Sigmoid colon (tissue), 7 donors: ENCODE measurements at places on chromosomes 1 and 21. TPM values are rescaled to one million over a fixed set of nuclear protein-coding genes. Genes with fewer than 3 reads are reported as not detected.

DNA sequence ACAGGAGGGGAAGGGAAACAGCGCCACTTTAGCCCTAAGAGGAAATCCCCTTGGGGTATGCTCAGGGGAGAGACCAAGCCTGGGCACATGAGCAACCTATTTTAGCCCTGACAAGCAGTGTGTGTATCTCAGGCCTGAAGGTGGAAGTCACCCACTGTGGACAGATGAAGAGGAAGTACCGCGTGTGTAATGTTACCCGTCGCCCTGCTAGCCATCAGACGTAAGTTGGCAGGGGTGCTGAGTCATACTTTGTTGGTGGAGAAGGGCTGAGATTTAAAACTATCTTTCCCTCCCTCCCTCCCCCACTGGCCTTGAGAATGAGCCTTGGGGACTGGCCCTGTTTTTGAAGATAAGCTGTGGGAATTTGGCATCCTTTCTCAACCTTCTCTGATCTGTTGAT is 11.2 kb downstream of the AGO1 start:
- no peak for DNase-seq

Gene OR4F29
- not detected for total RNA-seq

Gene DISP1
- 20.9 TPM for total RNA-seq

DNA sequence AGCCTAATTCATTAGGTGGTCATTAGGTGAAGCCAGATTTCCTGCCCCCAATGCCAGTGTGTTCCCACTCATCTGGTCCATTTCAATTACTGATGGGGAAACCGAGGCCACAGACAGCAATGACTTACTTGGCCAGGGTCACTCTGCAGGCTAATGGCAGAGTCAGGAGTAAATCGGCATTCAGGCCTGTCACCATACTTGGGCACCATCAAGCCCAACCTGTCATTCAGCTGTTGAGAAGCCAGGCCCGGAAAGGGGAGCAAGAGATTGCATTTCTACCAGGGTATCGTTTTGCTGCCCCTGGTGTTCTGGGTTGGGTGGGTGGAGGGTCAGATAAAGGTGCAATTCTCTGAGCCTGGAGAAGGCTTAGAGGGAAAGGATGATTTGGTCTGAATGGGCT is 8.0 kb upstream of the TMEM61 start:
- DNase-seq: no peak

- DNase-seq: no peak
Observed at GRCh38 chr21:44303490-44303981, 3.7 kb downstream of the PFKL start.

DNA sequence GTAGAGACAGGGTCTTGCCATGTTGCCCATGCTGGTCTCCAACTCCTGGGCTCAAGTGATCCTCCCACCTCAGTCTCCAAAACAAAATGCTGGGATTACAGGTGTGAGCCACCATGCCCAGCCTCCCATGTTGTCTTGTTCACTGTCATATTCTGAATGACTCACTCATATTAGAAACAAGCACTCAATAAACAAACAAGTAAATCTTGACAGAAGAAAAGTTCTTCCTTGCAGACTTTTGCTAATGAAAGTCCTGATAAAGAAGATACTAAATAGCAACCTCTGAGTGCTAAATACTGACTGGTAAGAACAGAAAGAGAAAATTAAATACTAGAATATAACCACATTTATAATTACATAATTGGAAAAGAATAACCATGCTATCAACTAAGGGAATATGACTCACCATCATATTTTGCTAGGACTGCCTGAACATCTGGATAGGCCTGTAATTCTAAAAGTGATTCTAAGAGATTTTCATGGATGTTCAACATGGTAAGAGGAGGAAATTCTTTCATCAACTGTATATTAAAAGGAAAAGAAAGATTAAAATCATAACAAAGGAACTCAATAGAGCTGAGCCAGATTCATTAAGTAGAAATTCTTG is 37.3 kb downstream of the ST7L start:
- DNase-seq: no peak

DNA sequence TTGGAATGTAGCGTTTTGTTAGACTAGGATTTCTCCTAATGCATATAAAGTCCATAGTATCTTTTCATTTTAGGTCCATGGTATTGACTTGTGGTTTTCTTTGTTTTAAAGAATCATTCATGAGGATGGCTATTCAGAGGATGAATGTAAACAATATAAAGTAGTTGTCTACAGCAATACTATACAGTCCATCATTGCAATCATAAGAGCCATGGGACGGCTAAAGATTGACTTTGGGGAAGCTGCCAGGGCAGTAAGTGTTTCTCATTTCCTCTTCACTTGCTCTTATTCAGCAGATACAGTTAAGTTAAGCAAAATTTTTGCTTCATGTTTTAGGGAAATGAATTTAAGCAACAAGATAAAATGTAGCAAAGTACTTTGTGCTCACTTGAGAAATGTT is 25.4 kb downstream of the GNAI3 start:
- DNase-seq: no peak

GRCh38 chr1:38834221-38834782 is 25.3 kb downstream of the RRAGC start:
- no peak for DNase-seq

- no peak for DNase-seq
Observed at GRCh38 chr1:161200421-161200991, 1.7 kb upstream of the ADAMTS4 start.

Gene TMEM51
- 20.7 TPM for total RNA-seq

GRCh38 chr1:7942214-7942921 is 1.7 kb upstream of the TNFRSF9 start:
- peak; percentile 81 for DNase-seq

- DNase-seq: no peak
Observed at GRCh38 chr1:203178821-203179666, 3.4 kb upstream of the MYBPH start.

- no peak for DNase-seq
Observed at GRCh38 chr1:55970526-55971110, 608.7 kb downstream of the PLPP3 start.

Gene SELL
- 0.55 TPM for total RNA-seq

GRCh38 chr1:39082010-39082799 is 56.1 kb downstream of the NDUFS5 start:
- DNase-seq: no peak

DNA sequence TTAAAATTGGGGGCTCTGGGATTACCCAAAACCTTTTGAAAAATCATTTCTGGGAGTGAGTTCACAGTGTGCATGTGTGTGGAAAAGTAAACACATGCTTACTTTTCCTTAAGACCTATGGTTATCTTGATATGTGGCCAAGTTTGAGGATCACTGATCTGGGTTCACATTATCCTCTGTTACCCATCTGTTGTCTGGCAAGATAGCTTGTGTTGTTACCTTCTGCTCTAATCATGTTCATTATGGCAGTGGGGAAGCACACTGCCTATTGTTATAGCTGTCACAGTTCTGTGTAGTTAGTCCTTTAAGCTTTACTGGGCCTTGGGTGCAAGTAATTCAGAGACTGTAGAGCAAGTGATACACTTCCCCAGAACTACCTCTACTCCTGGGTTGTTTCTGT is 5.0 kb downstream of the CTBS start:
- DNase-seq: no peak

GRCh38 chr1:62870148-62870547 is 86.2 kb downstream of the ATG4C start:
- no peak for DNase-seq

DNA sequence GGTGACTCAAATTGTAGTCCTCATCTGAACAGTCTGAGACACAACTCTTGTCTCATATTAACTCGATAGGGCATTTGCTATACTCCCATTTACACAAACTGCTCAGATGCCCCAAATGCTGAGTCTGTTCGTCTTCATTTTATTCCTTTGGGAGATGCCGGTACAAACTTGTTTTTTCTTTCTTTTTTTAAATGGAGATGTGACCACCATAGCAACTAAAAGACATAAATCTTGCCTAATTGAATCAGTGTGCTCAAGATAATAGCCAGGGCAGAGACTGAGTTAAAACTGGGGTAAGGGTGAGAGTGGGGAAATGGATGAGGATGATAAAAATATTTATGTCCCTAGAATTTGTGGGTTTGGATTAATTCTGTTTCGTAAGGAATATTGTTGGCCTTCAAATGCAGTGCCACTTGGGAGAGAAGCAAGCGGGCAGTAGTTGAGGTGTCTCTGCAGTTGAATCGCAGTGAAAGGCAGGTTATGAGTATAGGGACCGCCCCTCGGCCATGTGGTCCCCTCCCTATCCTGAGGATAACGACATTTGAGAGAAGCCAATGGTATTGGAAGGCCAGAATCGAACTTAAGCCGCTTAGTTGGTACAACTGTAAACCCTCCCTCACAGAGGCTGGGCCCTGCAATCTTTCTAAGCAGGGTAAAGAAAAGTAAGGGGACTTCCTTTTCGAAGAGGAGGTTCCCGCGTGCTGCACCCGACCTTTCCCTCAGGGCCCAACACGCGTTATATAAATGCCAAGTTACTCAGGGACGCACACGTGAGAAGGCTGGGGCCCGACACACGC is 859 bp upstream of the LRRC8B start:
- no peak for DNase-seq

- peak; percentile 65 for DNase-seq
Observed at GRCh38 chr1:207752456-207752998, 673 bp downstream of the CD46 start.

DNA sequence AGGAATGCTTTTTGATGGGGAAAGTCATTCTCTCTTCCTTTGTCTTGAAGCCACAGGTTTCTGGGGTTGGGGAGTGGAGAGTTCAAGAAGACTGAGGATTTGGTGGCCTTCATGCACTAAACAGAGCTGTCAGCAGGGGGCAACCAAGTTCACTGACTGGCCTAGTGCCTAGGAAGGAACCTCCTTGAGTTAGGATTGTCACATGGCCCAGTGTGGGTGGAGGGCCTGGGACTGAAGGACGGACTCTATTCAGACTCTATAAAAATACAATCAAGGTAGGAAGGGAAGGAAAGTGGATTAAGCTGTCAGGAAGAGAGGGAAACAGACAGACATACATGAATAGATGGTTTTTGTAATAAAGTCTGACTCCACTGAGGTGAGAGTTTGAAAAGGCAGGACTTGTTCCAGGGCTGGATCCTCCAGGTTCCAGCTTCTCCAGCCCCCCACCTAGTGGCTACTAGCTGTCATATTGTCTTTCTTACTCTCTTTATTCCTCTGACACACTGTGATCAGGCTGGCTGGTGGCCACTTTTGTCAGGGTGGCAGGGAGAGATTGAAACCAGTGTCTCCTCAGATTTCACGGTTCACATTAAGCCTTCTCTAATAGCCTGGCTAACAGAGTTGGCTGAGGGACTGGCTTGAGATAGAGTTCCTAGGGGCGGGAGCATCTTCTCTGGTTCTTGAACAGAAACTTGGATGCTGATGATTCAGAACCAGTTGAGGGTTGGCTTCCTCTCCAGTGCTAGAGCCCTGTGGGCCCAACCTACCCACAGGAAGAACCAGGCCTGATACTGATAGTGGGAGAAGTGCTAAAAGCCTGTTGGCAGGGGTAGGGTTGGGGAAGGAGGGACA is 4.1 kb upstream of the SH3BGRL3 start:
- DNase-seq: peak; percentile 92

GRCh38 chr1:21320410-21321108 is 30.3 kb upstream of the ECE1 start:
- DNase-seq: peak; percentile 65

Gene DYNLT5
- 0.83 TPM for total RNA-seq

GRCh38 chr1:167746988-167747655 is 25.3 kb downstream of the MPZL1 start:
- DNase-seq: no peak

DNA sequence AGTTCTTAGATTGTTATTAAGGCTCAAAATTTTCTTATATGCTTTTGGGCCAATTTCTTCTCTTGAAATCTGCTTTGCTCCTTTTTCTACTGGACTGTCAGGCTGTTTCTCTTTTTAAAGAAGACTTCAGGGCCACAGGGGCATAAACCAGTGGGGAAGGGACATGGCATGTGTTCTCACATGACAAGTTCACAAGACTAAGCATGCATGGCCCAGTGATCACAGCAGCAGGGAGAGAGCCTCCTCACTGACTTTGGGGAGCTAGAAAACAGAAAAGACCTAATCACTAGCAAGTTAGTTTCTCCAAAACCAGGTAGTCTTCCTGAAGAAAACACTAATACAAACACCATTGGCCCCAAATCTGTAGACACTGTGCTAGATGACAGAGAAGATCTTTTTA is 64.8 kb downstream of the RAB3GAP2 start:
- no peak for DNase-seq

DNA sequence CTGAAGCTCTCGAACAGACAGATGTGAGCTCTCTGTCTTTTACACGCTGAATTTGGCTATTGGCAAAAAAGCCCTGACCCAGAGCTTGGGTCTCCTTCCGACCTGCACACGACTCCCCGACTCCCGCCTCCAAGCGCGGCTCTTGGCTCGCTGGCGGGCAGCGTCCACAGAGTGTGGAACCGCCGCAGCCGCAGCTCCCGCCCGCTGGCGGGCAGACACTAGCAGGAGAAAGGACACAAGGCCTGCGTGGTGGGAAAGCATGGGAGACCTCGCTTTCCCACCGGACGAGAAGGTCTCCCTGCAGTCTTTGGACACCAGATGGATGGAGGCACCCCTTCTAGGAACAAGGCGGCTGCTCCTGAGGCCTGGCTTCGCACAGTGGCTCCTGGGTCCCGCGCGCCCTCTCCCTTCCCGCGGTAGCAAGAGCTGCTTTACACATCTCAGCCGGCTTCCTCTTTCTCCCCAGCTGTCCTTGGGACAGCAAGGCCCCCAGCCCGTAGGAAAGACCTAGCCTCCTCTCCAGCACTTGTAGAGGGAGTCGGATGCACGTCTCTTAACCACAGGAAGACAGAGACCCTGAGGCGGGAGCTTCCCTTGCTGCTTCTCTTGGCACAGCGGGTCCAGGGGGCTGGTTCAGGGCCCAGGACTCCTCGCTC is 92.1 kb downstream of the PRKAB2 start:
- DNase-seq: no peak

Gene PFKL
- 38.0 TPM for total RNA-seq

DNA sequence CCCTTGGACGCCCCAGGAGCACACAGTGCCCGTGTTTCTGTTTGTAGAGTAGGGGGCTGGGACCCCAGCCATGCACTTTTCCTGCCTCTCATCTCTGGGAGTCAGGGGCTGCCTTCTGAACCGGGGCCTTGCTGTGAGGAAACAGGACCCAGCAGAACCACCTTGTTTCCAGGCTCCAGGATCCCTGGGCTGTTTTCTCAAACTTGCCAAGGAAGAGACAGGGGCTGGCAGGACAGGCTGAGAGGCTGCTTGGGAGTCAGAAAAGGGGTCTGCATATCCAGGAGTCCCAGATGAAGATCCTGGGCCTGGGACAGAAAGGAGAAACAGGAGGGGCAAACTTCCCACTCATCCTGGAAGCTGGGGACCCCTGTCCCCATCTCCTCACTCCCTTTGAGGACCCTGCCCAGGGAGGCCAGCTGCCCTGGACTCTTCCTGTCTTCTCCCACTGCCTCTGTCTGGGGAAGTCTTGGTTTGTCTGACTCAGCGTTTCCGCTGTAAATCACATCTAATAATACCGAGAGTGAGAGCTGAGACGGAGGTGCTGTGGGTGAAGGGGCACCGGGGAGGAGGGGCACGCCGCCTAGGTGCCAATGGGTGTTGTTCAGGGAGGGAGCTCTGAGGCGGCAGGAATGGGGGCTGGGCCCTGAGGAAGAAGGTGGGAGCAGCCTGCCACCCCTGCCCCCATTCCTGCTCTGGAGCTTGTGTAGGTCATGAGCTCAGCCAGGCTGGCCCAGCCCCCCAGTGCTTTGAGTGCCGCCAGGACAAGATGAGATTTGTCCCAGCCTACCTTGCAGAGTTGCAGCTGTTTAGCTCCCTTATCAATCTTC is 16.7 kb downstream of the POU3F1 start:
- DNase-seq: peak; percentile 68

Gene CACHD1
- 6.8 TPM for total RNA-seq

Gene SLAMF9
- not detected for total RNA-seq

Gene EVA1C
- total RNA-seq: 46.4 TPM
